Endothelial cell (in vitro differentiated cells): ENCODE measurements at places on chromosomes 1 and 21.
A peak's percentile ranks its signal among the peaks of the same experiment; 100 is the strongest.

DNA sequence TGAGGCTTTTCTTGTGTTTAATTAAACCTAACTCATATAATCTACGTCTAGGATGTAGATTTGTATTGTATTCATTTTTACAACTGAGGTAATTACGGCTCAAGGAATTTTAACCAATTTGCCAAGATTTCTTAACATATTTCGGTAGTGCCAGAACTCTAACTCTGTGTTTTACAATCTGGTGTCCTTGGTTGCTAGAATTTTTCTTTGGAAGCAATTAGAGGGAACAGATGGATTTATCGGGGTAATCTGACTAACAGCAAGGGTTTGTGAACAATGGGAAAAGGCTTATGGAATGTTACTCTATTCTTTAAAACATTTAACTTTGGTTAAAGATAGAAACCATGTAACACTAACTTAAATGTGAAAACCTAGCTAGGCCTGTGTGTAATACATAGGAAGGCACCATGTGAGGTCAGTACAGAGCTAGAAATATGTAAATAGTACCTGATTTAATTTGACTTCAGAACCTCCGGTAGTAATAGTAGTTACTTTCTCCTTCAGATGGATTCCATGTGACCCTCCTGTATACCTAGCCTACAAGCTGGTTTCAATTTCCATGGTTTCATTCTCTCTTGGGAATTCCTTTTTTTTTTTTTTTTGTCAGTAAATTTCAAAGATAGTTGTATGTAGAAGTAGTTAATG, 1.2 kb downstream of the MTF2 start:
- H3K4me1 ChIP-seq = peaks cover 16% of the 10 kb centered on the region
- H3K4me3 ChIP-seq = peak overlapping the region; percentile 100
- no peak for DNase-seq

DNA sequence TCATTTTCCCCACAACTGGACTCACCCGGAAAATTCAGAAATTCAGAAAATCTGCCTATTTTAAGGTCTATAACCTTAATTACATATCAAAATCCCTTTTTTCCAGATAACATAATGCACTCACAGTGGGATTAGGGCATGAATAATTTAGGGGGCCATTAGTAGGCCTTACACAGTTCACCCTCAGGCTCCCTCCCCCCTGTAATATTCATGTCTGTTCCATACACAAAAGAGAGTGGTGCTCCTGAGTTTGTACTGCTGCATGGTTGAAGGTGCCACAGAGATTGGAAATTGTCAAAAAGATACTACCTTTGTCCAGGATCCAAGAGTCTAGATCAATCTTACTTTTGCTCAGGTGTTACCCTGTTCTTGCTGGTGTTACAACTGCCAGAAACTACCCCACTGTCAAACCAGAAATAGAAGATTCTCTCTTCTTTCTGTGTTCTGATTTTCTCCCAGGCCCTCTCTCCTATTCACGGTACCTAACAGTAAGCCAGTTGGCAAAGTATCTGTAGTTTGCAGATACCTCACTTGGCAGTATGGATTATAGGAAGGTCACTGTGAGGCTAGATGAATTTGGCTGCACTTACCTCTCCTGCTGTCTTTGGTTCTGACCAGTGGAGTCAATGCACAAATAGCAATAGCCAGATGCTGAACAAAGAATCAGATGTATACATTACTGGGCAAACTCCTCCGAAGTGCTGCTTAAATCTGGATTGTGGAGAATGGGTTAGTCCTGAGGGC, 53.2 kb downstream of the C1orf198 start:
- H3K27me3 ChIP-seq = no peaks in the 10 kb centered on the region
- H3K4me3 ChIP-seq = no peak overlapping the region
- DNase-seq = no peak
- no peaks in the 10 kb centered on the region for H3K4me1 ChIP-seq

DNA sequence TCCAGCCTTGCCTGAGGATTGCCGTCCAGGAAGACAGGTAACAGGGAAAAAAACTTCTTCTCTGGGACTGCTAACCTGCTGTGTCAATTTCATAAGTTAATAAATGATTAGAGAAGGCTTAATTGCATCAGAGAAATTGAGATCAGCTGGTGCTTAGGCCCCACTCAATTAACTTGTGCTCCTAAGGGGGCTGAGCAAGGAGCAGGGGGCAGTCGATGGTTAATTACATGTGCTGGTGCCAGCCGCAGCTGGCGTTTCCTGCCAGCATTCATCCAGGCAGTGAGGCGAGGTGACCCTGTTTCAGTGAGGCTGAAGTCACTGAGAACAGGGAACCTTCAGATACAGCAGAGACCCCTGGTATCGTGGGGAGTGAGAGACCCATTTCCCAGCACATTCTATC, 60.0 kb downstream of the FAM163A start:
- peaks cover 10% of the 10 kb centered on the region for H3K27me3 ChIP-seq
- no peaks in the 10 kb centered on the region for H3K4me1 ChIP-seq
- DNase-seq = no peak
- no peaks in the 10 kb centered on the region for H3K36me3 ChIP-seq
- H3K4me3 ChIP-seq = no peak overlapping the region

DNA sequence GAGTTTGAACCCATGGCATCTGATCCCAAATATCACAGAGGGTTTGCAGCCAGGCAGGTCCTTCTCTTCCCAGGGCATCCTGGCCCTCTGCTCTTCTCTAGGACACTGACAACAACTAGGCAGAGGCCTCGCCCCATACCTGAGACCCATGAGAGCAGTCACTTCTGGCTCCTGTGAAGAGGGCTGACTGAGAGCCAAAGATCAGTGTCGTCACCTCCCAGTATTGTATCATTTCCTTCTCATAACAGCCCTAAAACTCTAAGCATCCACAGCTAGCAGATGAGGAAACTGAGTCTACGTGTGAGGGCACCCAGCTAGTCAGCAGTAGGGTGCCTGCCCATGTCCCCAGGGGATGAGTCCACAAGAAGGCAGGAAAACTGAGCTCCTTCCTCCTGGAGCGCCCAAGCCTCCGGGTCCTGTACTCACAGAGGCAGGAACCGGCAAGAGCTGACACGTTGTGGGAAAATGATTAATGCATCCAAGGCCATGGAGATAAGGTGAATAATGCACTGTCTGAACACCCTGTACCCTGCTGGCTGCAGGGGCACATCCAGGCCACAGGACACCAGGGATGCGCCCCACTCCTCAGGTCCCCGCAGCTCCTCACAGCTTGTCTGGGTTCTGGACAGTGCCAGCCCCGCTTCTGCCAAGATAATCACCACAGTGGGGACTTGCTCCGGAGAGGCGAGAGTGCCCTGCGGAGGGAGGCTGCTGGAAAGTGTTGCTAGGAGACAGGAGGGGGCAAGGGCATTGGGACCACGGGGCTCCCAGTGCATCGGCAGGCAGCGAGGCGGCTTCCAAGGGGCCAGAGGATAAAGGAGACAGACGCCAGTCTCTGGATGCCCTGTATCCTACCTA, 340.0 kb downstream of the NPHP4 start:
- H3K4me3 ChIP-seq = no peak overlapping the region
- peaks cover 4% of the 10 kb centered on the region for H3K27me3 ChIP-seq
- DNase-seq = no peak
- no peaks in the 10 kb centered on the region for H3K4me1 ChIP-seq
- no peak overlapping the region for H3K27ac ChIP-seq
- H3K36me3 ChIP-seq = no peaks in the 10 kb centered on the region

DNA sequence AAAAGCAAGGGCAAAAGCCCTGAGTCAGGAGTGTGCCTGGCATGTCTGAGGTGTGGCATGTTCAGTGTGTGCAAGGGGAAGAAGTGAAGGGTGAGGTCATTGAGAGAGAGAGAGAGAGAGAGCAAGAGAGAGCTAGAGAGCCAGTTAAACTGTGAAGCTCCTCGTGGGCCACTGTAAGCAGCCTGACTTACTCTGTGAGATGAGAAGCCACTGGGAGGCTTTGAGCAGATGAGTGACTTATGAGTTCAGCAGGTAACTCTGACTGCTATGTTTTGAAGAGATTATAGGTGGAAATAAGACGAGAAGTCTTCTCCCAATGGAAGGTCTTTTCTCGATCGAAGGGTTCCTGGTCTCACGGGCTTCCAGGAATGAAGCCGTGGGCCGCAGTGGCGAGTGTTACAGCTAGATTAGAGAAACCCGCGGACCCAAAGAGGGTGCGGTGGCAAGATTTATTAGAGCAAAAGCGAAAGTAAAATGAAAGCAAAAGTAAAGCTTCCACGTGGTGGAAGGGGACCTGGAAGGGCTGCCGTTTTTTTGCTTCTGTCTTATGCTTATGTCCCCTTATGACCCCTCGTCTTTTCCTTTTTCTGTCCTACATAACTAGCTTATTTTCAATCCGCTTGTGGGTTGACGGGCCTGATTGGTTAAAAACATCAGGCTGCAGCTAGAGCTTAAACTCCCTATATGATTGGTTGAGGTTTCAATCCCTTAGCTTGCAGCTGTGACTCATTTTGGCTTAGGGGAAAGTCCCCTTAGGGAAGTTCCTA, 323.1 kb upstream of the FAM78B start:
- H3K36me3 ChIP-seq = no peaks in the 10 kb centered on the region
- no peak for DNase-seq
- no peaks in the 10 kb centered on the region for H3K4me1 ChIP-seq
- no peak overlapping the region for H3K4me3 ChIP-seq
- H3K27ac ChIP-seq = no peak overlapping the region

GRCh38 chr1:71944006-71944405, 338.3 kb downstream of the NEGR1 start:
- H3K36me3 ChIP-seq = no peaks in the 10 kb centered on the region
- no peak overlapping the region for H3K27ac ChIP-seq
- no peak overlapping the region for H3K4me3 ChIP-seq
- no peaks in the 10 kb centered on the region for H3K4me1 ChIP-seq
- no peak for DNase-seq

- H3K27me3 ChIP-seq = peaks cover 3% of the 10 kb centered on the region
- H3K27ac ChIP-seq = no peak overlapping the region
- no peaks in the 10 kb centered on the region for H3K4me1 ChIP-seq
- no peak for DNase-seq
These were observed 87.3 kb upstream of the IFFO2 start for GRCh38 chr1:19043579-19044443.

GRCh38 chr1:177122461-177123251, 41.9 kb downstream of the ASTN1 start:
- peaks cover 29% of the 10 kb centered on the region for H3K4me1 ChIP-seq
- peaks cover 10% of the 10 kb centered on the region for H3K36me3 ChIP-seq
- H3K4me3 ChIP-seq = no peak overlapping the region
- no peak overlapping the region for H3K27ac ChIP-seq
- DNase-seq = no peak

- no peaks in the 10 kb centered on the region for H3K36me3 ChIP-seq
- H3K4me3 ChIP-seq = no peak overlapping the region
- no peak overlapping the region for H3K27ac ChIP-seq
- H3K4me1 ChIP-seq = no peaks in the 10 kb centered on the region
These were observed 242.7 kb upstream of the JUN start for GRCh38 chr1:59026472-59026948.

DNA sequence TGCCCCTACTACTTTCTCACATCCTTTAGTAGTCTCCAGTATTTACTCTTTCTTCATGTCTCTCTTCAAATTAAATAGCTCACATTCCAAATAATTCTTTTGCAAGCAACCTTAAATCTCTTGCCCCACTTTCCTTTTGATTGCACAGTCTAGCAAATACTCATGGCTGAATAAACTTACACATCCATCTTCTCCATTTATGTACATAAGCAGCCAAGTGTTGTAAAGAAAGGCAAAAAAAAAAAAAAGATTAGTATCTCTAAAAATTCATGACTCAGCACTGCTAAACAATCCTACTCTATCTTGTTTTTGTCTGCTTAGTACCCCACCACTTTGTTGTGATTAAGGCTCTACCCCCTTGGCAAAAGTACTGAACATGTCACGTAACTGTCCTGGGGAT, 42.6 kb downstream of the F13B start:
- no peaks in the 10 kb centered on the region for H3K36me3 ChIP-seq
- no peak overlapping the region for H3K27ac ChIP-seq
- no peaks in the 10 kb centered on the region for H3K27me3 ChIP-seq
- DNase-seq = no peak
- no peak overlapping the region for H3K4me3 ChIP-seq
- H3K4me1 ChIP-seq = peaks cover 3% of the 10 kb centered on the region

- DNase-seq = no peak
- H3K4me3 ChIP-seq = peak overlapping the region; percentile 93
- peaks cover 21% of the 10 kb centered on the region for H3K4me1 ChIP-seq
- peaks cover 6% of the 10 kb centered on the region for H3K27me3 ChIP-seq
- H3K36me3 ChIP-seq = peaks cover 4% of the 10 kb centered on the region
These were observed 579 bp upstream of the GTF2B start for GRCh38 chr1:88891951-88892340.

- peaks cover 2% of the 10 kb centered on the region for H3K4me1 ChIP-seq
- peaks cover 17% of the 10 kb centered on the region for H3K27me3 ChIP-seq
- H3K4me3 ChIP-seq = no peak overlapping the region
- DNase-seq = no peak
- H3K36me3 ChIP-seq = peaks cover 73% of the 10 kb centered on the region
These were observed 213.8 kb downstream of the SIPA1L2 start for GRCh38 chr1:232416026-232416568.

DNA sequence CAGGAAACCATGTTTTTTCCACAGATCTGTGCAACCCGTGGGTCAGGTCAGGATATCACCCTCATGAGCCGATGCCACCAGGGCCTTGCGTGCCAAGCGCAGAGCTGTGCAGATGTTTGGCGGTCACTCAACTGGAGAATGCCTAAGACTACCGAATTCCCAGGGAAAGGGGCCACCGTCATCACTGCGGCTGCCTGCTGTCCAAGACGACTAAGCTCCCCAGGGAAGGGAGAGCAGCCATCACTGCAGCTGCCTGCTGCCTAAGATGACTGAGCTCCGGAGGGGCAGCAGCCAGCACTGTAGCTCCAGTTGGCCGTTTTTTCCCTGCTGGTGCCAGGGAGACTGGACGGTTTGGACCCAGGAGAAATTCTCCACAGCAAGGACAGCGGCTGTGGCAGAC, 31.1 kb downstream of the AKT3 start:
- H3K4me1 ChIP-seq = peaks cover 7% of the 10 kb centered on the region
- H3K4me3 ChIP-seq = no peak overlapping the region
- H3K27ac ChIP-seq = no peak overlapping the region

DNA sequence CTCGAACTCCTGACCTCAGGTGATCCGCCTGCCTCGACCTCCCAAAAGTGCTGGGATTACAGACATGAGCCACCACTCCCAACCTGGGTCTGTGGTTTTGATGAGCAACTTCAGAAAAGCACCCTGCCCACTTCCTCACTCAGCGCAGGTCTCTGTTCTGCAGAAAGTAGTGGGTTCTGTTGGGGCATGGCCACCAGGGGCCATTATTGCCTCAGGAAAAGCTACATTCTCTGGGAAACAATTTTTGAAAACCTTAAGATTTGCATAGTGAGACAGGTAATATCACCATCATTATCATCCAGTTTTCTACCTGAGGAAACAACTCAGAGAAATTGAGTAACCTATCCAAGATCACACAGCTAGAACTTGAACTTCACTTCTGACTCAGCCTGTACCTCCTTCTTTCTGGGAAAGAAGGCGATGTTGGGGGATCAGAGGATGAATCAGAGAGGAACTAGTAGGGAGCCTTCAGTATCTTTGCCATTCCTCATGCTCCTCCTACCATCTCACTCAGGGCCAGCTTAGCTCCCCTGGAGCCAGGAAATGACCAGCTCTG, 7.1 kb upstream of the NES start:
- DNase-seq = no peak
- no peak overlapping the region for H3K27ac ChIP-seq
- H3K27me3 ChIP-seq = peaks cover 13% of the 10 kb centered on the region
- no peaks in the 10 kb centered on the region for H3K4me1 ChIP-seq
- no peak overlapping the region for H3K4me3 ChIP-seq

- peak; percentile 15 for DNase-seq
- no peak overlapping the region for H3K27ac ChIP-seq
- no peaks in the 10 kb centered on the region for H3K27me3 ChIP-seq
- no peaks in the 10 kb centered on the region for H3K36me3 ChIP-seq
- no peak overlapping the region for H3K4me3 ChIP-seq
These were observed 711.2 kb downstream of the MRPL39 start for GRCh38 chr21:24895885-24896734.

GRCh38 chr1:184527402-184527801, 140.6 kb downstream of the C1orf21 start:
- no peak overlapping the region for H3K27ac ChIP-seq
- no peak for DNase-seq
- H3K4me1 ChIP-seq = no peaks in the 10 kb centered on the region
- H3K4me3 ChIP-seq = no peak overlapping the region
- H3K36me3 ChIP-seq = no peaks in the 10 kb centered on the region
